ENCODE measurements at places on chromosomes 4 and X. TPM values are rescaled to one million over a fixed set of nuclear protein-coding genes. Genes with fewer than 3 reads are reported as not detected.

GRCh38 chrX:580030-580429, 50.6 kb upstream of the SHOX start:
- peak; percentile 27 for DNase-seq

- DNase-seq, result no peak
Measured at GRCh38 chr4:153471698-153472093, 5.5 kb downstream of the TMEM131L start.

- DNase-seq, result no peak
Measured at GRCh38 chr4:164373021-164373420, 380.9 kb upstream of the SMIM31 start.

DNA sequence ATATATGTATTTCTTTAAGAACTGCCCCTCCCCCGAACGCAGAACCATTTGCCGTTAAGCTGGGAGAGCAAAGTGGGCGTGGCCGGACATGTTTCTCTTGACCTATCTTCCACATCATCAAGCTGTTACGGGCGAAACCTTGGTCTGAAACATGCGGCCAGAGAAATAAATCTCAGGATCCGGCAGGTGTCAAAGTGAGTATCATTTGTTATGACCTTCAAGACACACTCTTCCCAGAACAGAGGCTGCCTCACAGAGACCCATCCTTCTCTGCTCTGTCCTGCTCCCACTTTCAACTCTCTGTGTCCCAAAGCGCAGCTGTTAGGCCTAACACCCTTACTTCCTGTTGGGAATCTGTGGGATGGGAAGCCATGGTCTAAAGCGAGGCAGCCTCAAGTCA, at the start of gene MAGEB18:
Gene MAGEB18, plus strand, starts transcription at position 70 of the 400 bp plus-strand sequence. CDS start 643 bp downstream, outside the sequence.
- no peak for DNase-seq

DNA sequence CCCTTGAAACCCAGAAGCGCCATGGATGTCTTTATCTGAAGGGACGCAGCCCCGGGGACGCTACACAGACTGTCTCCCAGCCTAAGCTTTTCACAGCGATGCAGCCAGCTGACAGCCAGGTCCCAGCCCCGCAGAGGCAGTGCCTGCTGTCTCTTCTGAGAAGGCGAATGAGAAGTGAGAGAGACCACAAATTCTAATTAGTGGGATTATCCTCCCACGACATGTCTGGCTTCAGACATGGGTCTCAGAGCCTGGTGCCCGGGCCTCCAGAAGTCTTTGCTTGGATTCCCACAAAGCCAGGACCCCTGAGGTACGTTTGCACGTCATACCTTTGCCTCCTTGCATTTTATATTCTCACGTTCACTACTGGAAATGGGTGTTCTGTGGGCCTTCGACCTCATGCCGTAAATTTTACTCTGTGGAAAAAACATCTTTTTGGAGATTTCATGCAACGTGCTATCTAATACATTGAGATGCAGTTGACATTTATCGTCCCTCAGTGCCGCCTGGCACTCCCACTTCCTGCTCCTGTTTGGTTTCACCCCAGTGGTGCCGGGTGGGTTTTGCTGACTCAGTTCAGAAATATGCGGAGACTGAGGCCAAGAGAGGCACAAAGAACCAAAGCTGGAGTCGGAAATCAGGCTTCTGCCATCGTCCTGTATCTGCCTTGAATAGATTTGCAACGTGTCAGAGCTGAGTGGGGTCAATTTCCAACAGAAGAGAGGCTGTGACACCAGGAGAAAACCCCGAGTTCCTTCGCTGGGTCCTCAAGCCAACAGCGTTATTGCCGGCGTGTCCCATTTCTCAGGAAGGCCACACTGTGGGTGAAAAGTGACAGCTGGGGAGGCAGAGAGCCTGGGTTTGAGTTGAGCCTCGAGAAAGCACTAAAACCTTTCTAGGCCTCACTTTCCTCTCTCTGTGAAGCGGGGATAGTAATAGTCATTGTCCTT, 114.4 kb downstream of the STK32B start:
- peak; percentile 48 for DNase-seq

DNA sequence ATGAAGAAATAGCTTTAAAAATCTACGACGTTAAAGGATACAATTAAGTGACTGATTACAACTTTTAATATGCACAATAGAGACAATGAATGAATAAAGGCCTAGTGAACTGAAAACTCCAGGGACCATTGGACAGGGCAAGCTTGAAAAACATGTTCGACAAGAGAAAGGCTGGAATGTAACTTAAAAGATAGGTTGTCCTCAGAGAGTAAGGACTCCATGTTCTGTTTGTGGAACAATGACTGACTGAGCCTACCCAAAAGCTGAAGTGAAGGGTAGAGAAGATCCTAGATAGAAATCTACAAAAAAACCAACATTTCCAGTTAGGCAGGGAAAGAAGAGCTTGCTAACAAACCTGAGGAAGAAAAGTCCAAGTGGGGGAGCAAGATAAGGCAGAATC, 173.4 kb downstream of the NR3C2 start:
- DNase-seq, result no peak

DNA sequence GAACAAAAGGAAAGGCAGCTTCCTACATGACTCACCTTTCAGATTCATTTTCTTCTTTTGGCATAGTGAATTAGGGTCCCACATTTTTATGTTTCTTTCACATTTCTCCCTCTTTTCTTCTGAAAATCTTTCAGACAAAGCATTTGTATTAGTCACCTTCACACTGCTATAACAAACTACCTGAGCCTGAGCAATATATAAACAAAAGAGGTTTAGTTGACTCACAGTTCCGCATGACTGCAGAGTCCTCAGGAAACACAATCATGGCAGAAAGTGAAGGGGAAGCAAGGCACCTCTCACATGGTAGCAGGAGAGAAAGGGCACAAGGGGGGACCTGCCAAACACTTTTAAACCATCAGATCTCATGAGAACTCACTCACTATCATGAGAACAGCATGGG, 36.9 kb downstream of the MAGEA9 start:
- DNase-seq, result no peak

DNA sequence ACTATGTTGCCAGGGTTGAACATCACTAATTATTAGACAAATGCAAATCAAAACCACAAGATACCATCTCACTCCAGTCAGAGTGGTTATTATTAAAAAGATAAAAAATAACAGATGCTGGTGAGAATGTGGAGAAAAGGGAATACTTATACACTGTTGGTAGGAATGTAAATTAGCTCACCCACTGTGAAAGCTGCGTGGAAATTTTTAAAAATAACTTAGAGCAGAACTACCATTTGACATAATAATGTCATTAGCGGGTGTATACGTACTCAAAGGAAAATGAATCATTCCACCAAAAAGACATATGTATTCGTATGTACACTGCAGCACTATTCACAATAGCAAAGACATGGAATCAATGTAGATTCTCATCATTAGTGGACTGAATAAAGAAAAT, 48.6 kb upstream of the UGT2A1 start:
- DNase-seq, result no peak

DNA sequence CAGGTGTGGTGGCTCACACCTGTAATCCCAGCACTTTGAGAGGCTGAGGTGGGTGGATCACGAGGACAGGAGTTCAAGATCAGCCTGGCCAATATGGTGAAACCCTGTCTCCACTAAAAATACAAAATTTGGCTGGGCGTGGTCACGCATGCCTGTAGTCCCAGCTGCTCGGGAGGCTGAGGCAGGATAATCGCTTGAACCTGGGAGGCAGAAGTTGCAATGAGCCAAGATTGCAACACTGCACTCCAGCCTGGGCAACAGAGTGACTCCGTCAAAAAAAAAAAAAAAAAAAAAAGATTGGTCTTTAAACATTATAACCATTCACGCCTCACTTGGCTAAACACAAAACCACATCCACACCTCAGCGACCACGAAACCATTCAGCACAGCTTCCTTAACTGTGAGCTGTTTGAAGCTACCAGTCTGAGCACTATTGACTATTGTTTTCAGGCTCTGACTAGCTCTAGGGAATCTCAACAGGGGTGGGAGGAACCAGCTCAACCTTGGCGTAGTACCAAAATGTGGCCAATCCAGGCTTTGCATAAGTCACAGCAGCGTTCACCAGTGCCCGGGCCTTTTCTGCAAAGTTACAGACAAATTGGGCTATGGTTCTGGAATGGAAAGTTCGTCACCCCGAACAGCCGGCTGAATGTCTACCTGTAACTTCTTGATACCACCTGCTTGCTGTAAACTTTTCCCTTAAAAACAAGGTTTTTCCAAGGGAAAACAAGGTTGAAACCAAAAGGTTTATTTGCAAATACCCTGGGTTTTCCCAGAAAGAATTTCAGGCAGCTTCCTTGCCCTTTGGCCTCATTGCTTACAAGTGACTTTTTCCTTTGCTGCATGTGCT, 73.6 kb upstream of the DHX15 start:
- no peak for DNase-seq

DNA sequence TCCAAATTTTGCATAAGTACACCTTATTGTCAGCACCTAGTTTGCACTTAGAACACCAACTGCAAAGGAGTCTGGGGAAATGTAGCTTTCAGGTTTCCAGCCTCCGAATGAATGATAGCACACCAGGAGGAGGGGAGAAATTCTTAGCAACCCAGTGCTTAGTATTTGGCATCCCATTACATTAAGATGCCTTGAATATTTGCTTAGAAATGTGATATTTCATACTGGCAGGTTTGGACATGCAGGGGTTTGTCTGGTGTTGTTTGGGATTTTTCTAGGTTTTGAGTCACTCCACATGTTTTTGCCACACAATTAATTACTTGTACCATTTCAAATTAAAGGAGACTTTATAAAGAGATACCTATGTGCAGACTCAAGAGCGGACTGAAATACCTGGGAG, 60.3 kb upstream of the CAMK2D start:
- DNase-seq, result no peak

DNA sequence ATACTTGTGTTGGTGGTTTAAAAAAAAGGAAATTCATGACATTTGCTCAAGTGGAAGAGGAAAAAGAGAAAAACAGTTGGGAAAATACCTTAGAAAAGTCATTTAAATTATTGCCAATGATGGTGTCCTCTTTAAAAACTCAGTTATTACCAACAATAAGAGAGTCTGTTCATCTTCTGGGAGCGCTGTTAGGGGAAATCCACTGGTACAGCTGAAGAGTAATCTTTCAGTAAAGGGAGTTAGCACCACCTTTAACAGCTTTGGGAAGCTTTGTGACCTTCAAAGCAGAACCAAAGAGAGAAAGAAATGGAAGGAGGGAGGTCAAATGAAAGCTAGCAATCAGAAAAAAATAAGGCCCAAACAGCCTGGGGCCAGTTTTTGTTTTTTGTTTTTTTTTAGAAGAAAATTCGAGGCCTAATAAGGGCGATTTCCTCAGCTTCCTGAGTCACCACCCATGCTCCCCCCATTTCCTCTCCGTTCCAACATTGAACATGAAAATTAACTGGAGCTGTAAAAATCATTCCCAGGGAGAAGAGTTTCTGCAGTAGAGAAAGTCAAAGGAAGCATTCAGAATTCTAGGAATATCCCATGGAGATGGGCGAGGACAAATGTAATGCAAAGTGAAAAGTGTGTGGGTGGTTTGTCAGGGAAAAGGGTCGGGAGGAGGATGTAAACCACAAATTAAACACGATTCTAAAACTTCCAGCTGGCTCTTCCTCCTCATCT, 115.1 kb downstream of the SH3KBP1 start:
- DNase-seq, result no peak

DNA sequence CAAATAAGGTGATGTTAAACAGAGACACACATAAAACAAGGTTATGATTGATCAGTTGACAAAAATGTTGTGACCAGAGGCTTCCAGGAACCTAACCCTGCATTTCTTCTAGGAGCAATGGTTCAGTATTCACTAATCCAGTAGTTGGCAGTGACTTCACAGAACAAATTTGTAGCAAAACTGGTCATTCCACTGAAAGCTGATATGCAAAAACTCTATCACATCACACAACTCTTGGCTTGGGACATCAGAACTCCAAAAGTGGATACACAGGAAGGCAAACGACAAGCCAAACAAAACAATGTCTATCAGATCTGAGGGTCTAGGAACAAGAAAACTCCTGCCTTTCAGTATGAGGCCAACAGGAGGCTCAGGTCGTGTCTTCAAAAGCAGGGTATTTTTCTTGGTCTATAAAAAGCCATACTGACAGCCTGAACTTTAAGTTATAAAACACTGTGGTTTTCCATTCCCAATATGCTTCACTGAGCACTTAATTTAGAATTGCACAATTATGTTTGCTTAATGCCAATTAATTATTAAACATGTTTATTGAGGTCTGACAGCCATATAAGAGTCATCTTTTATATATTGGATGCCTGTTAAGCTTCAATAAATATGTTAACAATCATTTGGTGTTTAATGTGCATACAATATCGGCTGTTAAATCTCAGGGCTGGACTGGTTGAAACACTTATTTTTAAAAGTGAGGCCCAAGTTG, 45.6 kb downstream of the SOD3 start:
- DNase-seq, result no peak

- no peak for DNase-seq
Measured at GRCh38 chr4:71253545-71253944, 85.3 kb upstream of the SLC4A4 start.

DNA sequence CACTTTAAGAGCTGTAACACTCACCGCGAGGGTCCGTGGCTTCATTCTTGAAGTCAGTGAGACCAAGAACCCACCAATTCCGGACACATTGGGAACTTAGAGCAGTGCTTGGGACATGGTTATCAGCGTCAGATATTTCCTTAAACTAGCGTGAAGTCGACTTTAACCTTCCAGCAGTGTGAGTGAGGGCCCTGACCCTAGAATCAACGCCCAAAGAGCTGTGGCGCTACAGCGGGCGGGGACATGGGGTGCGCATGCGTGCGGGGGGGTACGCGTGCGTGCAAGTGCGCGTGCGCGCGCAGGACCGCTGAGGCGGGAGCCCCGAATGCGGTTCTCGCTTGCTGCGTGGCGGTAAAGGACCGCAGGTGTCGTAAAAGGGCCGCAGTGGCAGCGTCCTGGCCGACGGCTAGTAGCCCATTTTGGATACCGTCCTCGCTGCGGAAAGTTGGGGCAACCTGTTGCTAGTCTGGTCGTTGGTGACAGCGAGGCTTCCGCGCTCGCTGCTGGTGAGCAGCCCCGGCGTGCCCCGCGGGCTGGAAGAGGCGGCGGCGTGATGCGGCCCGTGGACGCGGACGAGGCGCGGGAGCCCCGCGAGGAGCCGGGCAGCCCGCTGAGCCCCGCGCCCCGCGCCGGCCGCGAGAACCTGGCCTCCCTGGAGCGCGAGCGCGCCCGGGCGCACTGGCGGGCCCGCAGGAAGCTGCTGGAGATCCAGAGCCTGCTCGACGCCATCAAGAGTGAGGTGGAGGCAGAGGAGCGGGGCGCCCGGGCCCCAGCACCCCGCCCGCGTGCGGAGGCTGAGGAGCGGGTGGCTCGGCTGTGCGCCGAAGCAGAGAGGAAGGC, 19.8 kb upstream of the S100P start:
- DNase-seq, result peak; percentile 96

DNA sequence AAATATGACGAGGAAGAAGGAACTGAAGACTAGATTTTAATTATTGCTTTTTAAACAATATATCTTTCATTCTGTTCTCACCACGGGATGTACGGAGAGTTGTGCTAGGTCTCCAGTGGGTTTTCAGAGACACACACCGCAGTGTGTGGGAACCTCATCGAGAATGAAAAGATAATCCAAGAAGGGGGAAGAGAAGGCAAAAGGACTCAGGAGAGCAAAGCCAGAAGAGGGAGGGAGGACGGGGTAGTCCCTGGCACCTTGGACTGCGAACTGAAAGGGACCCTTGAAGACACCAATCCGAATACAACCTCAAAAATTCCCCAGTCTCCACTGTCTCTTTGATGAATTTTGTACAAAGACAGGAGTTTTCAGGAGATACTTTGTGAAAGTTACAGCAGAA, 932 bp upstream of the LEF1 start:
- DNase-seq, result no peak

FAM184B gene
- 0.12 TPM for total RNA-seq

IQCM gene
- not detected for total RNA-seq

ADAM29 gene
- total RNA-seq, result 0.29 TPM

XAGE5 gene
- not detected for total RNA-seq

PRSS12 gene
- 14.1 TPM for total RNA-seq

TBC1D8B gene
- 10.6 TPM for total RNA-seq

GAGE1 gene
- not detected for total RNA-seq

INTU gene
- 11.8 TPM for total RNA-seq

TMA16 gene
- total RNA-seq, result 20.5 TPM

MAGEB2 gene
- not detected for total RNA-seq

CXCR3 gene
- total RNA-seq, result not detected

Data from type B pancreatic cell (in vitro differentiated cells).